Left forelimb (tissue), 1 donor: ENCODE measurements at places on chromosomes 2 and 18.

GRCh38 chr18:7190547-7191156 lies 40.2 kb upstream of the LRRC30 start:
- no peak for DNase-seq

- no peak for DNase-seq
These were observed 31.5 kb downstream of the NDC80 start for GRCh38 chr18:2602844-2603243.

- no peak for DNase-seq
These were observed 18.6 kb upstream of the TMEM131 start for GRCh38 chr2:98014379-98014778.

DNA sequence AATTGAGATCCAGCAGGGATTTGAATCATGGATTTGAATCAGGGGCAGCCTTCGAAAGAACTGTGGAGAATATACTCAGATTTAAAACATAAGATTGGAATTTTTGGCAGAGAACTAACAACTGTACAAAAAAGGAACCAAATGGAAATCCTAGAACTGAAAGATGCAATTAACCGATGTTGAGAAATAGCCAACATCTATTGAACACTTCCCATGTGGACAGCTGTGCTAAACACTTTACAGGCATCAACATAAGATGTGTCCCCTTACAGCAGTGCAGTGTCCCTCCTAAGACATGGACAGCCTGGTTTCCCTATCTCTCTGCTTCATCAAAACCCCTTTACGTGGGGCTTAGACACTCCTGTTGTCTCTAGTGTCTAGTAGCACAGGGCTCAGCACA lies 3.7 kb upstream of the IL1RN start:
- DNase-seq = no peak

GRCh38 chr2:202141329-202141947 lies 68.4 kb downstream of the KIAA2012 start:
- DNase-seq = no peak

DNA sequence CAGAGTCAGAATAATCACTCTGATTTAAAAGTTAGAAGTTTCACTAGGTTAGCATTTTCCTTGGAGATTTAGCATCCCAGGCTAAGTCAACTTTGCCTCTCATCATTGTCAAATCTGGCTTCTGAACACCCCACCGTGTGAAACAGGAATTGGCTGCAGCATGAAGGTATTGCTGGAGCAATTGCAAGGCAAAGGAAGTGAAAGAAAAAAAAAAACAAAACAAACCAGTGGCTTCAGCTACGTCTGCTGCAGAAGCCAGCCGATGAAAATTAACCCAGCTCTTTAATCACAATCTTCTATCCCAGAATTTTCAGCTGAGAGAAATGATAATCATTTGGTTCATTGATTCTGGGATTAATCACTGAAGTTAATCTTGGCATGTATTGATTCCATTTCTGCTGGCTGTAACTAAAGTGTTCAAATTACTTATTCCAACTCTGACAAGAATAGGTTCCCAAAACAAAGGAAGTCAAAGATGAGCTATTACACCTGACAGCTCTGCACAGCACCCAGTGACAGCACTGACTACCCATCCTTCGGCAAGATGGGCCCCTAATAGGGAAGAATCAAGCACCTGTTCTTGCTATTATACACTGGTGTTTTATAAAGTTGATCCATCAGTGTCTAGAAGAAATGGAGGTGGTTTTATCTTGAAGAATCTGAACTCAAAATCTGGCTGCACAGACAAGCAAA lies 42.7 kb upstream of the REG3G start:
- no peak for DNase-seq

- DNase-seq = no peak
These were observed 6.9 kb downstream of the STEAP3 start for GRCh38 chr2:119230219-119231185.

DNA sequence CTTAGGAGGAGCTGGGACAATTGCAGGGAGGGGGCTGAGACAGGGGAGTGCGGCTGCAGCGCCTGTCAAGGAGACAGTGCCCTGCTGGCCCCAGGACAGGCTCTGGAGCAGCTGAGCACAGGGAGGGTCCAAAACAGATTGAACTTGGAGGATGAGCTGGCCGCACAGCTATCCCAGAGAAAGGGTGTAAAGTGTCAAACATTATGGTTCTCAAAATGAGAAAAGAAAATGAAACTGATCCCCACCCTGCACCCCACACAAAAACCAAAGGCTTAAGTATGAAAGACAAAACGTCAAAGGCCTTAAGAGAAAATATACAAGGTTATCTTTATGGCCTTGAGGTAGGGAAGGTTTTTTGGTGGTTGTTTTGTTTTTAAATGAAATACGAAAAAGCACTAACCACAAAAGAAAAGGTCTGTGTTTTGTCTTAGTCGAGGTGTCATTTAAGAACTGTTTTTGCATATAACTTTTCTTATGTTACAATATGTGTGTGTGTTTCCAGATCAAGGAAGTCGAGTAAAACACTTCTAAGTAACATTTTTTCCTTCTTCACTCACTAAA lies 111.8 kb downstream of the HDAC4 start:
- DNase-seq = no peak

- no peak for DNase-seq
These were observed 105.5 kb upstream of the NEUROD1 start for GRCh38 chr2:181785691-181786344.

GRCh38 chr18:78362198-78362597 lies 617.4 kb upstream of the SALL3 start:
- DNase-seq = no peak

DNA sequence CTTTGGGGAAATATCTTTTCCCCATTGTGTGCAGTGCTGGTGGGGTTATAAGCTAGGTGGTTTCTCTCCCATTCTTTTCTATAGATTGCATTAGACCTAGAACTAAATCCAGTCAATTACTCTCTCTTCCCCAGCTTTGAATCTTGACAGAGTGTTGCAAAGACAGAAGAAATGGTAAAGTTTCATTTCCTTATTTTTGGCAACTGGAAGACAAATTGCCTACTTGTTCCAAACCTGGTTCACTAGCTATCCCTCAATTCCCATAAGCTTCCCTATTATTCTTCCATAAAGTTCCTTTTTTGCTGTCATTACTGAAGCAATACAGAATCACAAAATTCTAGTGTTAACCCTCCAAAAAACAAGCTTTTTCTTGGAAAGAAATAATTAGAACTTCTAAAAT lies 94.0 kb upstream of the ITGA4 start:
- DNase-seq = no peak

GRCh38 chr2:84458551-84459017 lies 496 bp downstream of the SUCLG1 start:
- DNase-seq = no peak

DNA sequence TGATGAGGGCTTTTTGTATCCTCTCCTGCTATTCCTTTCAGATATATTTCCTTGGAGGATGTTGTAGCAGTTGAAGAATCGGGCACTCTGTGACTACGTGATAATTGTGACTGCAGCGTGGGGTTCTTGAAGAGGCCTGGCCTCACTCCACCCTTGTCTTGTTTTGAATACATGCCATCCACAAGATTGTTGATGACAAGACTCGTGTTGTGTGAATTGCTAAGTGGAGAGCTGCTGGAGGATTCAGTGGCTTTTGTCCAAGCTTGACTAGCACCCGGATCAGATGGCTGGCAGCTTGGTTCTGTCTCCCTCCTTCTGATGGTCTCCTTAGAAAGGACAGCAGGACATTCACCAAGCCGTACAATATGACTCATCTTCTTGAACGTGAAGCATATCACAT lies 146.9 kb downstream of the DAW1 start:
- DNase-seq = no peak

DNA sequence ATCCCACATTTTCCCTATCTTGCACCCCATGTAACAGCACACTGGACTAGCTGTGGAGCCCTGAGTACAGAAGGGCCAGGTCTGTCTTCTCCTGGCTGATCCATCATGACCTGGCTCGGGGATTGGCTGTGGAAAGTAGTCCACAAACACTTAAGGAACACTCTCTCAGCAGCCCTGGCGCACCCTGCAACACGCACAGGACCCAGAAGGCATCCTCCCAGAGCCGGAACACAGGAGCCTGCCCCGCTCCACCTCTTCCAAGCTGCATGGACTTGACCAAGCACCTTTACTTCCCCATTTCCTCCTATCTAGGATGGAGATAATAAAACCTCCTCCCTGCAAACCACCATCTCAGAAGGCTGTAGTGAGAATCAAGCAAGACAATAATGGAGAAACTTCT lies 151.7 kb downstream of the CTIF start:
- DNase-seq = no peak

GRCh38 chr18:49531678-49532153 lies 30.1 kb upstream of the LIPG start:
- DNase-seq = no peak

DNA sequence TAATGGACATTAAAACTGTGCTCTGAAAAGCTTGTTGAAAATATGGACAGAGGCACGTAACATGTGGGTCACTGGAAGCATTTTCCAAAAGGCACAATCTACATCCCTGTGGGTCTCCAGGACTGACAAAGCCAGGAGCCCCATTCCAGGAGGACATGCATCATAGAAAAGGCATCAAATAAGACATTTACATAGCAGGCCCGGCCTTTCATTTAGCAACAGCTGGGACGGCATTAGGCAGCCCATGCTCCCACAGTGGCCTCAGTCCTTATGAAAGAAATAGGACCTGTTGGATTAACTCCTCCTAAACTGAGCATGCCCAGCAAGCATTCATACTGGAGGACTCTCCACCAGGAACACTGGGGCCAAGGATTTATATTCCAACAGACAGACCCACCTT lies 72.2 kb downstream of the TWIST2 start:
- no peak for DNase-seq

DNA sequence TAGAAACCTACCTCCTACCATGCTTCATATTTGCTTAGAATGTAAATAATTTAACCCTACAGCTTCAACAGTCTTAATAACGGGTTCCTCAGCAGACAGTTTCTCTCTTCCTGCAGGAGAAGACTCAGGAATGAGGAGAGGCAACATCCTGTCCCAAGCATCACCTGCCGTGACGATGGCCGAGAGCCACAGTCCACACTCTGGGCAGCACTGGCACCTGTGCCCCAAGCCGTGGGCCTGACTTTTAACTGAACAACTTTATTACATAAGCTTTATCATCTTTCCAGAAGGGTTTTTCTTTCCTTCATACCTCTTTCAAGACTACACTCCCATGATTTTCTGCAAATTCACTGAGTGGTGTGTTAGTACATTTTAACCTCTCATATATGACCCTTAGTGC lies 856.0 kb downstream of the GALR1 start:
- DNase-seq = no peak

DNA sequence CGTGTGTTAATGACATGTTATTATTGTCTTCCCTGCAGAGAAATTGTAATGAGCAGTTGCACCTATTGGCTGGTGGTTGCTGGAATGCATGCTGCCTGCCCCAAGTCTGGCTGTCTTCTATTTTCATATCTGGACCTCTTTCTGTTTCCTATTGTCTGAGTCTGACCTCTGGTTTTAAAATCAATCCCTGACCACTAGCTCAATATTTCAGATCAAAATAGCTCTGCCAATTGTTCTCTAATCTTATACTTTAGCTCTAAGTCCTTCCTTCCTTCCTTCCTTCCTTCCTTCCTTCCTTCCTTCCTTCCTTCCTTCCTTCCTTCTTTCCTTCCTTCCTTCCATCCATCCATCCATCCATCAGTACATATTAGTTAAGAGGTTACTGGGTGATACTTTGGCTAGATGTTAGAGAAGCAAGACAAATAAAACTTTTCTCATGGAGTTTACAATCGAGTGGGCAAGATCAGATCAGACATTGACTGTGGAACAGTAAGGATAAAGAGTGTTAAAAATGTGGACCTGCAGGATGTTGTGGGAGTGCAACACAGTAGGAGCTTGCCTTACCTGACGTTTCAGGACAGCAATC lies 417.1 kb downstream of the SOCS6 start:
- no peak for DNase-seq

DNA sequence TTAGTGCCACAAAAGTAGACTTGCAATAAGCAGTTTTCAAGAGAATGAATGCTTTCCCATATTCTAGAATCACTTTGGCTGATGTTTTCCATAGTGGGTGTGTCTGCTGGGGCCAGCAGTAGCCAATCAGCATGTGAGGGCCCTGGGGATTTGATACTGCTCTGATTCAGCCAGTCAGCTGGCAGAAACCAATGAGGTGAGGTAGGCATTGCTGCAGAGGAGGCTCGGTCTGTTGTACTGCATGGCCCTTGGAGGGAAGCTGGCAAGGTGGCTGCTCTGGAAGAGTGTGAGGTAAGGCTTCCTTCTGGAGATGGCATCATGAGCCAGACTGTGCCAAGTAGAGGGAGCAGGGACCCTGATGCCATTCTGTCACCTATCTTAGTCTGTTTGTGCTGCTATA lies 22.7 kb downstream of the TMEM87B start:
- DNase-seq = no peak

- DNase-seq = no peak
These were observed 100.1 kb downstream of the MRO start for GRCh38 chr18:50719471-50720324.

DNA sequence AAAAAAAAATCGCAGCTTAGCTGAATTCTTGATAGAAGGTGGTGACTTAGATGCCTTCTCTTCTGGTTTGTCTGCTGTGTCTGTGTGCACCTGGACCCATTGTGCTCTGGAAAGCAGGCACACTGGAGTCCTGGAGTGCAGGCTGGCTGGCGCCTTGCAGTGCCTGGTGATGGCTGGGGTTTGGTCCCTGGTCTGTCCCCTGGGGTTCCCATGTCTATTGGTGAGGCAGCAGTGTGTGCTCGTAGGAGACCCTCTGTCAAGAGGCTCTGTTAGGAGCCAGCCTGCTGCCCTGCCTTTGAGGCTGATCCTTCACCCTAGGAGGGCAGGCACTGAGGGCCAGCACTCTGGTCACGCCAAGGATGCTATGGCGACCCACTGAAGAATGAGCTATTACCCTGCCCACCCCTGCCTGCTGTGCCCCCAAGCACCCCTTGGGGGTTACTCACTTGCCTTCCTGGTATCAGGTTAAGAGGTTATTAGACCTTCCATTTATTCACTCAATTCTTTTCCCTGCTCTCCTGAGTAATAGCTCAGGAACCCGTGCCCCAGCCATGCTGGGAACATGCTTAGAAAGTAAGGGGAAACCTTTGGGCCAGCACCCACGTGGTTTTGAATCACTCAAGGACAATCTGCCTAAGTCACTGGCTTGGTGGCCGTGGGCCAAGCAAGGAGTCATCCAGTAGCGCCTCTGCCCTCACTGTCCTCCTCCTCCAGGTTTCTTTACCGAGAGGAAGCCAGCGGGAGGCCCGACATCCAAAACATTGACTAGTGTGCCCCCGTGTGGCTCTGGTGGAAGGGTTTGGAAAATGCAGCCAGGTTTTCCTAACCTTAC lies 284.5 kb downstream of the PRKCE start:
- DNase-seq = peak; percentile 84

DNA sequence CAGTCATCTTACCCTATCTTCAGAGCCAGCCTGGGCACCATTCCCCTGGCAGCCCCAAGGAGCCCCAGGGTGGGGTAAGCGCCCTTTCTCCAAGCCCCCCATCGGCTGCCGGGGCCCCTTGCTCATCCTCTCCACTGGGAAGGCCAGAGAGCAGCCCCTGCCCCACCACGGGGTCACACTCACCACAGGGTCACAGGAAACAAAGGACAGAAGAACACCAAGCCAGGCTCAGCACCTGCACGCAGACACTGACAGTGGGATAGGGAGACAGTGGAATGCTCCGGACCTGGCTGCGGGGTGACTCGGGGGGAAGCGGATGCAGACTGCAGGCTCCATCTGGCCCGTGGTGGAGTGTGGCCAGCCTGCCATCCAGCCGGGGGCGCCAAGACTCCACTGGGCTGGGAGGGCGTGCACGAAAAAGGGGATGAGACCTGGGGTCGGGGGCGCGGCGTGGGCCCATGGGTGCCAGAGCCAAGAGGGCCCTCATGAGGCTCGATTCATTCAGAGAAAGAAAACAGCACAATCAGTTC lies 21.1 kb downstream of the HDAC4 start:
- DNase-seq = no peak
